ENCODE measurements at places on chromosomes 12 and 14.
A peak's percentile ranks its signal among the peaks of the same experiment; 100 is the strongest.

DNA sequence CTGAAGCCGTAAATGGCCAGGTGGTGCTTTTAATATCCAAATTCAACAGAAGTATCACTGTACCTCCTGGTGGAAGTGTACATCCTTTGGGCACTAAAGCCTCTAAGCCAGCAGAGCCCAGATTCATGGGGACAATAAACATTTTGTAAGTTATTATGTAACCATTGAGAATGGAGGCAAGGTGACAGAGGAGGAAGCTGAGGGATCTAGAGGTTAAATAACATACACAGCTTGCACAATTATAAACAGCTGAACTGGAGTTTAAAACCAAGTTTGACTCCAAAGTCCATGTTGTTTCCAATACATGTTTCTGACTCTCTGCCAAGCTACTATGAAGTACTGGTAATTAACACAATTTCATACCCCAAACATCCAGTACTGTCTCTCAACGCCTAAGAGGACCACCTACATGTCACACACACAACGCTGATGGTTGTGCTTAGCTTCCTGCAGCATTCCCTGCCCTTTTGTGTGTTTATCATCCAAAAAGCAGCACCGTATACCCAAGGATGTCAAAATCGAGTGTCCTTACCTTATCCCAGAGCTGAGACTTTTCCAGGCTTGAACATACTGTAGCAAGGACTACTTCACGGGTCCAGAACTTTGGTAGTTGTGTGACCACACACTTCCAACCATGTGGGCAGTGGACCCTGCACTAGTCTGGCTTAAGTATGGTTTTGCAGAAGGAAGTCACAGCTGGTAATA lies 41.3 kb downstream of the EGLN3 start:
- DNase-seq: no peak

GRCh38 chr14:95535226-95536021 lies 574 bp downstream of the GLRX5 start:
- DNase-seq: no peak

- no peak for DNase-seq
These were observed 151.8 kb downstream of the KIF26A start for GRCh38 chr14:104290058-104290667.

DNA sequence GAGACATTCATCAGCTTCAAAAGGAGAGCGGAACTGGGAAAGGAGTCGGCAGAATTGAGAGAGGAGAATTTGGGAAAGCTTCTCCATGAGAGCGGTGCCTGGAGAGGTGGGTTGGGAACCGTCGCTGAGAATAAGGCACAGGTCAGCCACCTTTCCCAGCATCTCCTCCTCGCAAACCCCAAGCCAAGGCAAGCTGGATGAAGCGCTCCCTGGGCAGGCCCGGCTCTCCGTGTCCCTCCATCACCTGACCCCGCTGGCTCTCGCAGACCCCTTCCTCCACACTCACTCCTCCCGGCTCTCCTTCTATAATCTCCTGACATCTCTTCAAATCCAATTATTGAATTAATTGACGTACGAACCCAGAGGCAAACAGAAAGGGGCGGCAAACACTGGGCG lies 18.9 kb upstream of the ATP5MC2 start:
- no peak for DNase-seq

GRCh38 chr12:45292486-45293195 lies 76.7 kb downstream of the ANO6 start:
- DNase-seq: no peak

- no peak for DNase-seq
These were observed 95.1 kb upstream of the COCH start for GRCh38 chr14:30779210-30779609.

- DNase-seq: no peak
These were observed 170.0 kb downstream of the ZFP36L1 start for GRCh38 chr14:68622856-68623255.

GRCh38 chr12:47114481-47114892 lies 34.7 kb upstream of the AMIGO2 start:
- no peak for DNase-seq

- DNase-seq: no peak
These were observed 427.5 kb downstream of the SNAPC1 start for GRCh38 chr14:62189698-62190097.

- DNase-seq: no peak
These were observed 6.1 kb downstream of the KRT81 start for GRCh38 chr12:52285172-52285745.

- no peak for DNase-seq
These were observed 10.8 kb upstream of the PSMA6 start for GRCh38 chr14:35281341-35281740.

DNA sequence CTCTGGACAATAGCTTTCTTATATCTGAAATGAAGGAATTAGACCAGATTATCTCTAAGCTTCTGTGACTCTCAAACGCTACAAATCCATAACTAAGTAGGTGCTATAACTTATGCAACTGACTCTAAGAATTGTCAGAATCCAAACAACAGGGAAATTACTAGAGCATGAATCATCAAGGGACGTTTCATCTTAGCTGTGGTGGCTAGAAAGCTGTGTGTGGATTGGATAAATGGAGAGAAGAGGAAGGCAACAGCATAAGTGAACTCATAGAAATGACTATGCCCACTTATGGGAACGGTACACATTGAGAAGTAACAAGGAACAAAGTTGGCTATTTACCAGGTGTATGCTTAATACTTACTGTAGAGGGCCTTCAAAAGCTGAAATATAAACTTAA lies 96.0 kb upstream of the NEDD1 start:
- no peak for DNase-seq

- DNase-seq: no peak
These were observed 506 bp downstream of the EMP1 start for GRCh38 chr12:13197032-13197431.

GRCh38 chr12:53739214-53740129 lies 12.2 kb upstream of the CALCOCO1 start:
- DNase-seq: no peak

GRCh38 chr12:101670007-101670671 lies 27.3 kb upstream of the CHPT1 start:
- no peak for DNase-seq

DNA sequence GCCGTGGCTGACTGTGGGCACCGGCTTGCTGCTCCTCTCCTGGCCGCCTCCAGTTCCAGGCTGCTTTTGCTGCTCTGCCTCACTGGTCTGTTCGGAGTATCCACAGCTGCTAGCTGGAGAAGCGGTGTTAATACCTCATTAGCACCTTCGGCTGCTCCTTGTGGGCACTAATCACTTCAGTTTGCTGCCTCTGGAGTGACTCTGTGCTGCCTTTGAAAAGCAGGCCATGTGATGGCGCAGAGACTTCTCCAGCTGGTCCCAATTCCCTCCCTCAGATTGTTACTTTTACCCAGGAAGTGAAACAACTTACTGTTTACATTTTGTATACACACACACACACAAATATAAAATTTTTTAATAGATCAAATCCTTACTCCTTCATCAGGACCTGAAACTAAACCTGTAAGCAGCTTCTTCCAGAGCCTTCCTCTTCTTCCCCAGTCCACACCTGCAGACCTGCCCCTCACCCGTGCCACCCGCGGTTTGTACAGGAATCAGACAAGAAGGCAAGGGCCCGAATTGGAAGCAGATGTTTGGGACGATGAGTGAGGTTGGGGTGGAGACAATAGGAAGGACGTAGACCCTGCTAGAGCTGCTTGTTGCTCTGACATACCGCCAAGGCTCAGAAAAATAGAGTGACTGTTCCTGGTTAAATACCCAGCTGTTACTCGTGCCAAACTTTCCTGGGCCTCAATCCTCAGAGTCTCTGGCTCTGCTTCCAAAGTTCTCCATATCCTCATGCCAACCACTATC lies 41.5 kb upstream of the LTBP2 start:
- DNase-seq: no peak

- DNase-seq: no peak
These were observed 337.6 kb upstream of the CLEC14A start for GRCh38 chr14:38593476-38593875.

GRCh38 chr14:37078131-37078530 lies 94.3 kb downstream of the SLC25A21 start:
- DNase-seq: no peak

- DNase-seq: no peak
These were observed 42.9 kb upstream of the TESC start for GRCh38 chr12:117142094-117142493.

DNA sequence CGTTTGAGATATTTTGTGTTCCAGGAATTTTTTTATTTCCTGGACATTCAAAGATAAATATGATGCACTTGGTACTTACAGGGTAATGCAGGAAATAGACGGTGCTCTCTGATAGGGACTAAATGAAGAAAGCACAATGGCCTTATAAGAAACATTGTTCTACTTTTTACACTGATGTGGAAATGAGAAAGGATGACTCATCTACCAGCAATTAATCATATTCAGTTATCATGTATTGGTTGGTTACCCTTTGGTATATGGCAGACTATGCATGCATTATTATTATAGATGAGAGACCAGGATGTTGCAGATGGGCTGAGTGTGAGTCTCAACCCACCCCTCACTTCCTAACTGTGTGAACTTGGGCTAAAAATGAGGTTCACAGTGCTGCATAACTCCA lies 222.2 kb downstream of the FLRT2 start:
- no peak for DNase-seq

- DNase-seq: peak; percentile 14
These were observed 42.4 kb upstream of the SGPP1 start for GRCh38 chr14:63770187-63770807.

DNA sequence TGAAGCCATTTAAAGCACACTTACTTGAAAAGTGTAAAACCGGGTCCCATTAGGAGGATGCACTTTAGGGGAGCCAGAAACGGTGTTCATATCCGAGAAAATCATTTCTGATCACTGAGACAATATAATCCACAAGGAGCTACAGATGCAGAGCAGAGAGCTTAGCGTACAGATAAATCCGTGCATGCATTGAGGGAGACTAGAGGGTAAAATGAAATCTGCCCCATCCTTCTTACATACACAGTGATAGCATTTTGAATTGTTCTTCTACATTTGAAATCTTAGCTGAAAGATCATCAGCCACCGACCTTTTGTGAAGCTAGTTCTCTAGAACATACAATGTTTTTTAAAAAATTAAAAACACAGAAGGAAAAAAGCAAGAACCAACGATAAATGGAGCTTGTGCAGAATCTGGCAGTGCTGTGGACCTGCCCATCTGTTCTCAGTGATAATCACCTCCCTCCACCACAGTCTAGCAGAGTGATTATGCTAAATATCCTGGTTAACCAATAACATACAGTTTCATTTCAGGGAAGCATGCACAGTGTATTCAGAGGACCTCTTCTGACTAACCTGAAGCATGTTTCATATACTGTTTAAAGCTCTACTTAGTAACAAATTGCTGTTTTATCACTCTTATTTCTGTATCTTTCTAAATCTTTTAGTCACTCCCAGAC lies 161.1 kb downstream of the PPFIA2 start:
- DNase-seq: no peak

DNA sequence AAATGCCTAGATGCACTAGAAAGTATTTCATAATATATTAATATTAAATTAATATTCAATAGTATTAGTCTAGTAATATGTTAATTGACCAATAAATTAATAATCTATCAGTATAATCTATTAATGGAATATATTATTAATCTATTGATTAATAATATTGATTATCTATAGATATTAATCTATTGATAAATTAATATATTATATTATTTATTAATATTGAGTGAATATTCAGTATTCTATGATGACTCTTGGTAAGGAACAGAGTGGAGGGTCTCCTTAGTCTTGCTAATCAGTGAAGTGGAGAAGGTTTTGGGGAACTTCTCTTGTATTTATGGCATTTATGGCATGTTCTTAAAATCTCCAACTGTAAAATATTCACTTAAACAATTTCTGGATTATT lies 679.3 kb upstream of the FLRT2 start:
- DNase-seq: no peak

DNA sequence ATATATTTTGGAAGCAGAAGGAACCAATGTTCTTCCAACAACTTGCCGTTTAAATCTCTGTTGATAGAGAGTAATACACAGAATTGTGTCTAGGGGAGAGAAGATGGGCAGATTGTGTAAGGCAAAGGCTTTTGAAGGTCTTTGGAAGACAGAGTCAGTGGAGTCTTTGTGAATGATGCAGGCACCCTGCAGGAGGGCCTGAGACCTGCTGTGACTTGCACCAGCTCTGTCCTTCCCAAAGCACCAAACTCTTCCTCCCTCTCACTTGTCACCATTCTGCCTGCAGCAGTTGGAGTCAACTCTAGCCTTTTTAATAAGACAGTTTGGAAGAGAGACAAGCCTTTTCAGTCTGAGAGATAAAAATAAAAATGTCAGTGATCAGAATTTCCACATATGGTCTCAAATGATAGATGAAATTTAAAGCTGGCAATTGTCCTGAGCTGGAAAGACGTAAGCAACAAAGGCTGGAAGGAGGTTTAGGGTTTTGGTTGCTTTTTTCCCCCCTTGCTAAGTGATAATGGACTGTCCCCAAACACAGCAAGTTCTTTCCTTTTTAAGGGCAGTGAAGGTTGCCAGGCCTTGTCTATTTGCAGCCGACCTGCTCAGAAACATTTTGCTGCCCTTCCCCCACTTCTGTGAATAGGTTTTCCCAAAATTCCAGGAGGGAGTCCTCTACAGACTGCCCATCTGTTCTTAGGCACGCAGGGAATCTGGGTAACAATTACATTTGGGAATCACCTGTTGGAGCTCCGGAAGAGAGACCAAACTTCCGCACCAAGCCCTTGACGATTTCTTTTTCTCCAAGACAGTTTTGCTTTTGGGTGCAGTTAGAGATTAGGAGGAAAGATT lies 103.0 kb upstream of the NTF3 start:
- no peak for DNase-seq

DNA sequence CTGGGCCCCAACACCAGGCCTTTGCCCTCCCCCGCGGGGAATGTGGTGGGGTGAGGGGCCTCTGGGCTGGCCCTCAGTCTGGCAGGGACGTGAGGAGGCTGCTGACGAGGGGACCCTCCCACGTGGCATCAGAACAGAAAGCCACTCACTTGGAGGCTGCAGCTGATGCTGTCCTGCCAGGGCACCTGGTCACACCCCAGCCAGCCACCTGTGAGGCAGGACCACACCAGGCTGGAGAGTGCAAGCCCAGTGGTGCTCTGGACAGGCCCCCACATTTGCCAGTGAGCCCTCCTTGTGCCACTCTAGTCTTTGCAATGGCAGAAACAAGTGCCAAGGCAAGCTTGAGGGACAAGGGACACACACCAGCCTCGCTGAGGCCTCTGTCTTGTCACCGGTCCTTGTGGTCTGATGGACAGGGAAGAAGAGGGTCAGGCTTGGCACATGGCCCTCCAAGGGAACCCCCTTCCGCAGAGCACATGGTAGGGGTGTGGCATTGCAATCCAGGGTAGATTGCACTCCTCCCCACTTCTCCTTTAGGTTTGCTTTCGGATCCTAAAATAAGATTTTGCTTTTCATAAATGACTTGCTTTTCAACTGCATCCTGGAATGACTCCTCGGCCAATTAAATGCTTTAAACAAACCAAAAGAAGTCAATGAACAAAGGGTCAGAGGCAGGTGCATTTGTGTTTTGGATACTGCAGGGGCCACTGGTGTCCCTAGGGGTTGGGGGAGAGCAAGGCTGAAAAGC lies 53.7 kb downstream of the CCDC88C start:
- DNase-seq: no peak

- DNase-seq: no peak
These were observed 34.4 kb downstream of the DDX51 start for GRCh38 chr12:132109741-132110140.

GRCh38 chr12:10719482-10719881 lies 3.6 kb downstream of the YBX3 start:
- no peak for DNase-seq

- no peak for DNase-seq
These were observed 11.6 kb downstream of the TEDC1 start for GRCh38 chr14:105502446-105503295.

Data from activated CD4-positive, CD25-positive, alpha-beta regulatory T cell (primary cell).